ENCODE measurements at places on chromosomes 11 and 22.

DNA sequence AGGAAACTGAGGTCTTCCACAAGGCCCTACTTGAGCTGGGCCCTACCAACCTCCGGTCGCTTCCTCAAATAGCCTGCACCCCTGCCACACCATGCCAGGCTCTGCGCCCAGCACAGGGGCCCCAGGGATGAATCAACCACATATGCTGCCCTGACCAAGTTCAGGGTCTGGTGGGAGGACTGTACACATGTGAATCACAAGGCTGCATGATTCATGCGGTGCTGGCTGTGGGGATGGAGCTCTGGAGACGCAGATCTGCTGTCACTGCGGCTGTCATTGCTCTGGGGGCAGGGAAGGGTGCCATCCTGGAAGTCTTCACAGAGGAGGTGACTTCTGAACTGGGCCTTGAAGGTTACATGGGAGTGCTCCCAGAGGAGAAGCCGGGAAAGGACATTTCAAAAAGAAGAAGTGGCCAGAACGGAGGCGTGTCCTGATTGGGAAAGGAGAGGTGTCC, 21.5 kb downstream of the CYTH4 start:
- H3K4me1 ChIP-seq: peaks cover 20% of the 10 kb centered on the region
- H3K4me3 ChIP-seq: no peak overlapping the region
- peaks cover 36% of the 10 kb centered on the region for H3K27me3 ChIP-seq
- peak; percentile 37 for DNase-seq
- H3K36me3 ChIP-seq: no peaks in the 10 kb centered on the region

DNA sequence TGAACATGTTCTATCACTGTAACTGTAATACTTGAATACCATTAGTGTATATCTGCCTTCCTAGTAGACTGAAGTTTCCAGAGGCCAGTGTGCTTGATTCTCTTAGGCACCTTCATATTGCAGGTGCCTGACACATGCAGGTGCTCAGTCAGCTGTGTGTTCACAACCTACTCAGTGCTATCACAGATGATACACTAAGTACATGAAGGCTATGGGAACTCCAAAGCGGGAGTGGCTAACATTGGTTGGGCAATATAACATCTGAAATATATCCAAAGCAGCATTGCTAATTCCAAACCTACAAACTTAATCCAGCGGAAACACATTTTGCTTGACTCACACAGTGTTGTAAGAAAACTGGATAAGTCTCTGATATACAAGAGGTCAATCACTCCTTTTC, 539.3 kb upstream of the ISX start:
- no peak overlapping the region for H3K27ac ChIP-seq
- DNase-seq: no peak
- no peak overlapping the region for H3K4me3 ChIP-seq
- no peaks in the 10 kb centered on the region for H3K27me3 ChIP-seq

DNA sequence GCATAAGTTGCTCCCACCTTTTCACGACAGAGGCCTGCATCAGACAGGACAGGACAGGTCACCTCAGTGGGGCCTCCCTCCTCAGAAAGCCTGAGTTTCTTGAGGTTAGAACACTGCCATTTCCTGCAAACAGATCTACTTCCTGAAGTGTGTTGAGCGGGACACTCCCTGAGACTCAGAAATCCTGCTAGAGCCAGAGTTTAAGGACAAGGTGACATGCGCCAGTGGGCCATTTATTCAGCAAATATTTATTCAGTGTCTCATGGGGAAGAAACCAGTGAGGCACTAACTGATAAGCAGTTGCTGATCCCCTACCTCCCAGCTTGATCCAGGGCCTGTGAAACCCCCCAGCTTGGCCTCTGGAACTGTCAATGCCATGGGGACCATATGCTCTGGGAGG, 454.6 kb downstream of the SOX6 start:
- H3K27me3 ChIP-seq: no peaks in the 10 kb centered on the region
- DNase-seq: no peak
- H3K4me1 ChIP-seq: peaks cover 19% of the 10 kb centered on the region
- peak overlapping the region; percentile 7 for H3K27ac ChIP-seq
- H3K36me3 ChIP-seq: no peaks in the 10 kb centered on the region

DNA sequence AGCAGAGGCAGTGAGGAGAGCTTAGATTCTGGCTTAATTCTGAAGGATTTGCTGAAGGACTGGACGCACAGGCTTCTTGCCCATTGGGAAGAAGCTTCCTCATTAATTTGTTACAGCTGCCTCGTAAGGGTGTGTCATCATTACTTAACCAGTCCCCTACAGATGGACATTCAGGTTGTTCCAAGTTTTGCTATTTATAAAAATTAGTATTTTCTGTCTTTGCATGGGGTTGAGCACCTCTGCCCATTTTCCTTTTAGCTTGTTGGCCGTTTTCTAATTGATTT, 38.1 kb downstream of the CAPN1 start:
- H3K4me1 ChIP-seq: peaks cover 2% of the 10 kb centered on the region
- H3K27ac ChIP-seq: no peak overlapping the region
- no peak for DNase-seq
- H3K27me3 ChIP-seq: no peaks in the 10 kb centered on the region

DNA sequence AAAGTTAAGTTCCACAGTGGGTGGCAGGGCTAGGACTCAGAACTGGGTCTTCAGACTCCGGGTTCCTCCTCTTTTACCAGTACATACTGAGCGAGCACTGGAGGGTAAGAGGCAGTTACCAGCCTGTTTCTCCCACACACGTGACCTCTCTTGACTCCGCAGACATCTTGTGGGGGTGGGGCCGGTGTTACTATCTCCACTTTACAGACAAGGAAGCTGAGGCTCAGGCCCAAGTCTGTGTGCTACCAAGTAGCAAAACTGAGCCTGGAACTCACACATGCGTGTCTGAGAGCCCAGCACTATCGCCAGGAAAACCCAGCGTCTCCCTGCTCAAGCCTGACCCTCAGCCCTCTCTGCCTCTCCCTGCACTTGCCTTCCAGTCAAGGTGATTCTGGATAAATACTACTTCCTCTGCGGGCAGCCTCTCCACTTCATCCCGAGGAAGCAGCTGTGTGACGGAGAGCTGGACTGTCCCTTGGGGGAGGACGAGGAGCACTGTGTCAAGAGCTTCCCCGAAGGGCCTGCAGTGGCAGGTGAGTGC, 16.0 kb upstream of the SMIM35 start:
- H3K4me1 ChIP-seq: no peaks in the 10 kb centered on the region
- no peak overlapping the region for H3K4me3 ChIP-seq
- H3K27me3 ChIP-seq: no peaks in the 10 kb centered on the region
- no peak overlapping the region for H3K27ac ChIP-seq
- no peaks in the 10 kb centered on the region for H3K36me3 ChIP-seq
- DNase-seq: no peak

DNA sequence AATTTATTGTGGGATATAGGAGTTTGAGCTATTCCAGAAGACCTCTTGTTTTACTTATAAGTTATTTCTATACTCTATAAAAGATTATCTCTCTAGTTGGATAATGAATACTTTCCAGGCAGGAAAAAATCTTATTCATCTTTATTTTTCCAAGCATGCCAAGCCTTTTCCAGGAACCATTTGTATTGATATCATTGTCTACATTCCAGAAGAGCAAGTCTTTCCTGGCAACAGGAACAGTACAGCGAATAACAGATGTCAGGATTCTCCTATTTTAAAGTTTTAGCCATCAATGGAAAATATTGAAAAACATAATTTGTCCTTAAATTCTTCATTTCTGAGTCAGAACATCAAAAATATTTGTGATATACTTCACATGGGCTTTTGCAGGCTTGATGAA, 5.2 kb upstream of the NXPE1 start:
- DNase-seq: no peak
- no peak overlapping the region for H3K4me3 ChIP-seq
- no peaks in the 10 kb centered on the region for H3K4me1 ChIP-seq
- no peaks in the 10 kb centered on the region for H3K36me3 ChIP-seq
- H3K27me3 ChIP-seq: no peaks in the 10 kb centered on the region

- no peak overlapping the region for H3K4me3 ChIP-seq
- H3K4me1 ChIP-seq: peaks cover 49% of the 10 kb centered on the region
- peak; percentile 32 for DNase-seq
- H3K27ac ChIP-seq: peak overlapping the region; percentile 66
- H3K36me3 ChIP-seq: peaks cover 60% of the 10 kb centered on the region
Observed at GRCh38 chr22:24564376-24565058, 8.7 kb downstream of the SNRPD3 start.

DNA sequence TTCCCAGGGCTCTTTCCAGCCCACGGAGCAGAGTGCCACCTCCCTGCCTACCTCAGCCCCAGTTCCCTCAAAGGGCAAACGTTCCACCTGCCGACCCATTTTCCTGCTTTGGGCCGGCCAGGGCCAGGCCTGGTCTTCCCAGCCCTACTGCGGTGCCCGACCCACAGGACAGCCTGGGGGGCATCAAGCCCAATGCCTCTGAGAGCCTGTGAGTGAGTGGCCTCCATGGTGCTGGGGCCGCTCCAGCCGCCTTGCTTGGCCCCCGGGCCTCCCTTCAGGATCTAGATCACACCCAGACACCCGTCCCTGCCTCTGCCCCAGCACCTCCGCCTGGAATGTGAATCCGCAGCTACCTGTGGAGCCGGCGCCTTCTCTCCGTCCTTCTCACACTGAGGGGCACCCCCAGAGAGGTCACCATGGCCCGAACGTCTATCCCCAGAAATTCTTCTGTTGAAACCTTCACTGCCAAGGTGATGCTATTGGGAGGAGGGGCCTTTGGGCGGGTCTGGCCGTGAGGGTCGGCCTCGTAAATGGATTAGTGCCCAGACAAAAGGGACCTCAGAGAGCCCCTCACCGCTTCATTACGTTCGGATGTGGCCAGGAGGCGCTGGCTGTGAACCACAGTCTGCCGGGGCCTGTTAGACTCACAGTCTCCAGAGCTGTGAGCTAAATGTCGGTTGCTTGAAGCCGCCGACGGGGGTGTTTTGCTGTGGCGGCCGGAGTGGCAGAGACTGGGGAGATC, 36.2 kb upstream of the BRSK2 start:
- H3K4me3 ChIP-seq: no peak overlapping the region
- peak; percentile 55 for DNase-seq
- H3K27me3 ChIP-seq: peaks cover 44% of the 10 kb centered on the region

- peaks cover 13% of the 10 kb centered on the region for H3K4me1 ChIP-seq
- H3K4me3 ChIP-seq: peak overlapping the region; percentile 93
- no peaks in the 10 kb centered on the region for H3K36me3 ChIP-seq
- no peak for DNase-seq
- no peaks in the 10 kb centered on the region for H3K27me3 ChIP-seq
- peak overlapping the region; percentile 92 for H3K27ac ChIP-seq
Observed at GRCh38 chr11:76785513-76785912, 2.4 kb downstream of the TSKU start.

- no peak overlapping the region for H3K4me3 ChIP-seq
- no peak overlapping the region for H3K27ac ChIP-seq
- no peaks in the 10 kb centered on the region for H3K4me1 ChIP-seq
- DNase-seq: peak; percentile 49
- H3K36me3 ChIP-seq: no peaks in the 10 kb centered on the region
Observed at GRCh38 chr11:295351-296170, 3.8 kb downstream of the IFITM5 start.

DNA sequence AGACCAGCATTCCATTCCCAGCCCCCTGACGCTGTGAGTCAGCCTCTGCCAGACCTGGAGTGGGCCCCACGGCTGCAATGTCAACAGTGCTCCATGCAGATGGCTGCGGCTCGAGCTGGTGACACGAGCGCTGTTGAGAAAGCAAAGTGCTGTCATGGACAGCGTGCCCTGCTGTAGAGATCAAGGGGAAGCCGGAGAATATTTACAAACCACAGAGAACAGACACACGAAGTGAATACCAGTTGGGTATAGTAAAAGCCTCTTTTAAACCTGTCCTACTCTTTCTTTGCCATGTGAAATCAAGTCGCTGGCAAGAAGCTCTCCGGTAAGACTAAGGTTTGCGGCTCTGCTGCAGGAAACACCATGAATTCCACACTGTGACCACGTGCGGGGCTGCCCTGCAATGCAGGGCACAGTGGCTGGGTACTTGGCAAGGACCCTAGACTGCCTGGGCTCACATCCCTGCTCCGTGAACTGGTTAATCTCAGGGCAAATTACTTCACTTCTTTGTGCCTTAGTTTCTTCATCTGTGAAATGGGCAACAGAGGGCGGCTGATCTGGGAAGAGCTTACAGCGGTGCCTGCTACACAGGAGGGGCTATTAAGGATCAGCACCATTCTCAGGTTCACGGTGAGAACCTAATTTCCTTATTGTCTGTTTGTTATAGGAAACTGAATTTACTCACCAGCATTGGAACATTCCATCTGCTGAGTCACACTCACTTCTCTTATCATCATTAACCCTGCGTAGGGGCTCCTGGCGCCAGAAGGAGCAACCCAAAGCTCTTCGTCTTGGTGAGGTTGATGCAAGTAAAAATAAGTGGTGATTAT, 27.8 kb upstream of the ELFN2 start:
- DNase-seq: no peak
- H3K4me1 ChIP-seq: no peaks in the 10 kb centered on the region
- no peaks in the 10 kb centered on the region for H3K27me3 ChIP-seq
- H3K27ac ChIP-seq: no peak overlapping the region
- H3K4me3 ChIP-seq: no peak overlapping the region
